ENCODE measurements at places on chromosomes 2 and 18. TPM values are rescaled to one million over a fixed set of nuclear protein-coding genes. Genes with fewer than 3 reads are reported as not detected.

The NAT8 gene
- not detected for total RNA-seq

The RESP18 gene
- not detected for total RNA-seq

The RPE gene
- 75.6 TPM for total RNA-seq

The LRRC30 gene
- not detected for total RNA-seq

The AP1S3 gene
- total RNA-seq, result 1.6 TPM

The DYNAP gene
- not detected for total RNA-seq

The ATP5F1A gene
- 802 TPM for total RNA-seq

The PKDCC gene
- total RNA-seq, result 53.1 TPM

The DSEL gene
- total RNA-seq, result 74.9 TPM

The TSHZ1 gene
- 3.3 TPM for total RNA-seq

The VWA3B gene
- 0.16 TPM for total RNA-seq

The LIPG gene
- 0.17 TPM for total RNA-seq

The KLF7 gene
- total RNA-seq, result 5.3 TPM

The COL4A3 gene
- under 0.01 TPM for total RNA-seq

The NGEF gene
- total RNA-seq, result 11.2 TPM

The ST8SIA3 gene
- not detected for total RNA-seq

Measured in bronchial smooth muscle cell (primary cell).